ENCODE measurements at places on chromosomes 6 and 20.

DNA sequence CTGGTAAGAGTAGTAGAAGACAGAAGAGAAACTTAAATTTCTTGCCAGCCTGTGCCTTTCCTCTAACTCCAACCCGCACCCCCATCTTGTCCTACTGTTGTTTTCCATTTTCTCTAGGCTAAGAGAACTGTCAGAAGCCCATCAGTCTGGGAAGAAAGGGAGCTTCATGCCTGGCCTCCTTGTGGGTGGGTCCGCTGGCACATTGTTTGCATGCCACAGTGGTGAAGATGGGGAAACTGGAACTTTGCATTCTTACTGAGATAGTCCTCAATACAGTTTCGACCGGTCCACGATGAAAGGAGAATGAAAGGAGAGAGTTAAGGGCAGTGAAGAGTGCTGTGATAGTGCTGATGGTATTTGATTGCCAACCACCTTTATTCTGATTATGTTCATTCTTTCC lies 103.1 kb downstream of the TCP11 start:
- DNase-seq = no peak

DNA sequence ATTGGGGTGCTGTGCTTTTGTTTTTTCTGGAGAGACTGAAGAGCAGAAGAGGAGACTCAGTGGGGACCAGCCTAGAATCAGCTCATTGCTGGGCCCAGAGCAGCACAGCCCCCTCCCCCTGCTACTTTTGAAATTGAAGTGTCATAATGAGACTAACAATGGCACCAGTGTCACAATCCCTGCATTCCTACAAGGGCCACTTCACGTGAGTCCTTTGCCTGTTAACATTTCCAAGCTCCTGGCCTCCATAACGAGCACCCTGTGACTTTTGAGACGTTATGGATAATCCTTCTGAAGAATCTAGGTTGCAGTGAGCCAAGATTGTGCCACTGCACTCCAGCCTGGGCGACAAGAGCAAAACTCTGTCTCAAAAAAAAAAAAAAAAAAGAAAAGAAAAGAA lies 41.7 kb downstream of the CNBD2 start:
- DNase-seq = no peak

GRCh38 chr6:16483315-16483875 lies 245.0 kb downstream of the GMPR start:
- DNase-seq = peak; percentile 63

DNA sequence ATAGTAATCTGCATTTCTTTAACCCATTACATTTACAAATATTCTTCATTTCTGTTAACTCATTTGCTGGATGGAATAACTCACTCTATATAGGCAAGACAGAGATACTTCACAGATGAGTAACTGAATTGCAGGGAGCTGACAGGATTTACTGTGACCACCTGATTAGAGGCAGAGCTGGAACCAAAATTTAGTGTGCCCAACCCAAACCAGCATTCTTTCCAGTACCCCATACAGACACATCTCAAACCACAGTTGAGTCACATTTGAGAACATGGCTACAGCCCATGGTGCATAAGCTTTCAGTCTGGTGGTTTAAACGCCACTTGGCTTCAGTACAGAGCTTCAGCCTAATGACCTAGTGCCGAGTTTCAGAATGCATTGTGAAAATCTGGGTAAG lies 138.4 kb upstream of the TENT5A start:
- DNase-seq = no peak

DNA sequence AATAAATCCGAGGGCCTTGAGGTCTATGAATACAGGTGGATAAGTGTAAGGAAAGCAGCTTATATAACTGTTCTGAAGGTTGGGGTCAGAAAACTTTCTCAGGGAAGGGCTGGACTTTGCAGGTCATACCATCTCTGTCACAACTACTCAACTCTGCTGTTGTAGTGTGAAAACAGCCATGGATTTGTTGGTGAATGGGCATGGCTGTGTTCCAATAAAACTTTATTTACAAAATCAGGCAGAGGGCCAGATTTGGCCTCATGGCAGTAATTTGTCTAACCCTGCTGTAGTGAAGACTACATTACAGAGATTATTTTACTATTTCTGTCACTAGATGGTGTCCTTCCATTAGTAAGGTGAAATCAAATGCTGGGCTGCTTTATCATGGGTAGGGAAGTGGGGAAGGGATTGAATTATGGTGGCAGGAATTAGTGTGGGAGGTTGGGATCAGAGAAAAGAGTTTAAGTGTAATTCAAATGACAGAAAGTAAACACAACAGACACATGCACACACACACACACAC lies 409.6 kb upstream of the CHD6 start:
- DNase-seq = peak; percentile 28

DNA sequence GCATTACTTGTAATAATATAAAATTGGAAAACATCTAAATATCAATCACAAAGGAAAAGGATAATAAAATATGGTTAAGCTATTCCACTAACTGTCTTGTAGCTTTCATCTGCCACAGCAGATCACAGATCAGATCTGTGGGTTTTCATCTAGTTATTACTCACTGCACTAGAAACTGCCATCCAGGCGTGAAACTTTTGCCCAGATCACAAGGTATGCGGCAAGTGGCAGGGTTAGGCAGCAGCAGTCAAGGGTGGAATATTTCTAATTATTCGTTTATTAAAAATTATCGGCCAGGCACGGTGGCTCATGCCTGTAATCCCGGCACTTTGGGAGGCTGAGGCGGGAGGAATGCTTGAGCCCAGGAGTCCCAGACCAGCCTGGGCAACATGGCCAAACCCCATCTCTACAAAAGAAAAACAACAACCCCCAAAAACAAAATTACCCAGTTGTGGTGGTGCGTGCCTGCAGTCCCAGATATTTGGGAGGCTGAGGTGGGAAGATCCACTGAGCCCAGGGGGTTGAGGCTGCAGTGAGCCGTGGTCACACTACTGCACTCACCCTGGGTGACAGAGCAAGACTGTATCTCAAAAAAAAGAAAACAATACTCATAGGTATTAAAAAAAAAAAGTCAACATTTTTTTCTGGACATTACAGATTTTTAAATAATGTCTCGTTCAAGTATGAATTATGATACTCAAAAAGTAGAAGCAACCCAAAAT lies 32.1 kb downstream of the BEND3 start:
- DNase-seq = no peak

DNA sequence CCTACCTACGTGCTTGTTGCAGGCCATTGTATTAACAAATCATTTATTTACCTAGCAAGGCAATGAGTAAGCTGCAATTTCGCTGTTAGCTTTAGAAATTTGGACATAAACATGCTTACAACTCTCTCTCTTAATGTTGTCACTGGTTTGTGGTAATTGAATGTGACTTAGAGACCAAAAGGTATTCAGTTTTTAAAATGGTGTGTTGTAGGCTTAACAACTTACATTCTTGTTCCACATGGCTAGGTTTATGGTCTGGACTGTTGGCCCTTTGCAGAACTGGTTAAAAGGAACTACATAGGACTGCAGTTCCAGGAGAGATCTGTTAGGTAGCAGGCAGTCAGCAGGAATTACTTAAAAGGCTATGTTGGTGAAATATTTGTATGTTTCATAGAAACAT lies 10.3 kb upstream of the CTAGE9 start:
- DNase-seq = no peak

DNA sequence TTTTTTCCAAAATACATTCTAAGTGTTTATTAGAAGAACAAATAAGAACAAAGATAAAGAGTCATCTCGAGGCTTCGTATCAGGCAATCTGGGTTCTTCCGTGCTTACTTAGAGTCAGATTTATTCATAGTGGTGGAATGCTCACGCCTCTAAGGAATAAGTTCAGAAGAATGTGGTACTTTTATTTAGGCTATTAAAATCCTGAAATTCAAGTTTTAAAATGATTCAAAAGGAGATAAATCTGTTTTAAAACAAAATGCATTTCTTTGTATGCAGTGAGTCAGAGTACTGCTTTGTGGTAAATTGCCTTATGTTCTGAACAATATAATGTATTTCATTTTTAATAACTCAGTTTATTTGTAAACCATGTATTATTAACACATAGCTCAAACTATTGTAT lies 89.1 kb downstream of the FUT9 start:
- no peak for DNase-seq

DNA sequence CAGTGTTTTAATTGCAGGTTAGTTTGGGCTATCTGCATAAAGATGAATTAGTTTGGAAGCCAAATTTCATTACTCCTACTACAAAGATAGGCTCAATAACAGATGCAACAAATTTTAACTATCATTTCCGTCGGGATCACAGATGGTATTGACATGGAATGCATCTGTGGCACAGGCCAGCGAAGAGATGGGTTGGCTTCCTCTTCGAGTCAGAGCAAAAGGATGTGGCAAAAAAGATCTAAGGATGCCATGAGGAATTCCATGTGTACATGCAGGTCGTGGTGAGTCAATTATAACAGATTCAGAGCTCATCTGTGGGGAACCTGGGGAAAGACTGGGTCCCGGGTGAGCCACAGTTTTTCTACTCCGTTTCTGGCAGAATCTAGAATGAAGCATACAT lies 83.0 kb upstream of the CITED2 start:
- no peak for DNase-seq

All from MM.1S (cell line).